Sciatic nerve (tissue), 2 donors: ENCODE measurements at places on chromosomes 4 and X. TPM values are rescaled to one million over a fixed set of nuclear protein-coding genes. Genes with fewer than 3 reads are reported as not detected.

IDH3G gene
- 39.9 TPM for total RNA-seq

HTATSF1 gene
- 35.2 TPM for total RNA-seq

DNA sequence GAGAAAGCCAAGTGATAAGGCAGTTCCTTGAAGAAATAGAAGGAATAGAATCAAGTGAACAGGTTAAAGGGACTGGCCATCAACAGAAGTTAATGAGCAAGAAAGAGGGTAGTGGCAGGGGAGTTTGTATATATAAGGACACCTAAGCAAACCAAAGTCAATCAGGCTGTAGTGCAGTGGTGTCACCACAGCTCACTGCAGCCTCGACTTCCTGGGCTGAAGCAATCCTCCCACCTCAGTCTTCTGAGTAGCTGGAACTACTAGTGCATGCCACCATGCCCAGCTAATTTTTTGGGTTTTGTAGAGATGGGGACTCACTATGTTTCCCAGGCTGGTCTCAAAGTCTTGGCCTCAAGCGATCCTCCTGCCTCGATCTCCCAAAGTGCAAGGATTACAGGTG is 15.9 kb downstream of the ACOT9 start:
- DNase-seq: no peak

- DNase-seq: no peak
Observed at GRCh38 chrX:48848847-48849246, 13.4 kb upstream of the PCSK1N start.

GRCh38 chr4:24423670-24424069 is 160.7 kb downstream of the DHX15 start:
- DNase-seq: no peak
